ENCODE measurements at places on chromosomes 2 and 18.

- no peak for DNase-seq
These were observed 35.9 kb downstream of the LHCGR start for GRCh38 chr2:48719480-48720177.

- no peak for DNase-seq
These were observed 25.4 kb downstream of the CAPN14 start for GRCh38 chr2:31191931-31192330.

DNA sequence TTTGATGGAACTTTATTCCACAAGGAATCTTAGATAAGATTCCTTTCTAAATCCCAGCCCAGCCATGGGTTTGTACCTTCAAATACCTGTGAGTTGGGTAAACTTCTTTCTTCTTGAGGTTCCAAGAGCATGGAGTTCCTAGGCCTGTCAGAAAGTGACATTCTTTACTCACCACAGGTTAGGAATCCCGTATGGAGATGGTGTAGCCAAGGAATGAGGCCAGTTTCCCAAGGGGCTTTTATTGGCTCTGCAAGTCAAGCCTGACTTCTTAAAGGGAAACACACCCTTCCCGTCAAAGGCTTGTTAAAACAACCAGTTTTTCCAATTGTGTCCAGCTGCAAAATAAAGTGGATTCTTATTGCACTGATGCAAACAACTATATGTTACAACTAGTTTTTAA lies 45.8 kb downstream of the STK17B start:
- no peak for DNase-seq

GRCh38 chr2:116238511-116238910 lies 1576.0 kb upstream of the DDX18 start:
- DNase-seq = no peak

DNA sequence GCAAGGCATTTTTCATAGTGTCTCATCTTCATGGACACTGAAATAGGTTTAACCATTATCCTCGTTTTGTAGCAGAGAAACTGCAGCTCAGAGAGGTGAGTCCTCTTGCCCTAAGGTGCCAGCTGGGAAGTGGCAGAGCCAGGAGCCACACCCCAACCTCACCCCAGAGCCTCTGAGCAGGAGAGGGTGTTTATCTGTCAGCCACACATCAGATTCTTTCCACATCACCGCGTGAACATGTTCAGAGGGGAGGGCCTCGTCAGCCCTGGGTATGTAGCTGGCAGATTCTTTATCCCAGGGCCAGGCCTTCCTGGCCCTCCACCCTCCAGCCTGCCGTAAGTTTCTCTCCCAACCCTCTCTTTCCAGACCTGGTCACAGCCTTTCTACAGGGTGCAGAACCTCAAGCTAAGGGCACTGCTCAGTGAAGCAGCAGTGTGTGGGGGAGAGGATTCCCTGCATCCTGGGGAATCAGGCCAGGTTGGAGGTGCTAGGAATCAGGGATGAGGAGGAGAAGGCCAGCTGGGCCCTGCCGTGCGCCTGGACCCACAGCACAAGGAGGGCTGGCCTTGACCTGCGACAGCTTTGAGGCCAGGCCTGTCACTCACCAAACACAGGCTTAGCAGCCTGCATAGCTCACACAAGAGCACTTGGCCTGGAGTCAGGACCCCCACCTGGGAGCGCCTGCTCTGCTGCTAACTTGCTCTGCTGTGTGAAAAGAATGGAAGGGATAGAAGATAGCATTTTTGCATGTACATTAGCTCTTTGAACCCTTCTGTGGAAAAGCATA lies 111.3 kb upstream of the MCFD2 start:
- no peak for DNase-seq

GRCh38 chr18:27582760-27583412 lies 397.8 kb upstream of the CHST9 start:
- DNase-seq = no peak

- DNase-seq = no peak
These were observed 87.3 kb downstream of the BABAM2 start for GRCh38 chr2:27977731-27978312.

GRCh38 chr2:223088866-223089265 lies 36.9 kb downstream of the KCNE4 start:
- no peak for DNase-seq

- no peak for DNase-seq
These were observed 22.5 kb downstream of the C1QL2 start for GRCh38 chr2:119136093-119136492.

- DNase-seq = no peak
These were observed 81.0 kb upstream of the BCL11A start for GRCh38 chr2:60634438-60634837.

GRCh38 chr2:157741819-157742484 lies 113.3 kb upstream of the ACVR1C start:
- DNase-seq = no peak

DNA sequence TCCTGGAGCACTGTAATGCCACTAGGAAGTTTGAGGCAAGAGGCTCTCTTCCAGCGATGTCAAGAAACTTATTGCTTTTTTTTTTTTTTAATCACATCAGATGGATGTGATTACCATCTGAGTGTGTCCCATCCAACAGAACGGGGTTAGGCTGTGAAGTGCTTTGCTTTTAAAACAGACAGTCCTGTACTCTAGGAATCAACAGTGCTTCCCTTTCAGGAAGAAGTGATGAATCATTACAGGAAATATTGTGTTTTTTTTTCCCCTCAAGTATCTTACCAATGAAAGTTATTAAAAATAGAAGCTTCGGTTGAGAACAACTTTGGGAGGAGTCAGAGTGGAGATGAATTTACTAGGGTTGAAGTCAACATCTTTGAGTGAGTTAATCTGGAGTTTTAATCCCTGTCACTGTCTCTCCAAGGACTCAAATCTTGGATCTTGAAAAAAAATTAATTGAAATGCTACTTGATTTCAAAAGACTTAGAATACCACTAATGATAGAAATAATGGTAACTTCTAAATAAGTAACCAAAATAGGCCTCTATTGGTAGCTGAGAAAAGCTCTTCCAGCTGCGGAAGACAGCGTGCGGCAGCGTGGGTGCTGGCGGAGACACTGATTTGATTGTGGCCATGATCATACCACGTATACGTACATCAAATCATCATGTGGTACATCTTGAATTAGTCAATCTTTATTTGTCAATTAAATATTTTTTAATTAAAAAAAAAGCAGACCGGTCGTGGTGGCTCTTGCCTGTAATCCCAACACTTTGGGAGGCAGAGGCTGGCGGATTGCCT lies 45.5 kb downstream of the GATA6 start:
- DNase-seq = no peak

DNA sequence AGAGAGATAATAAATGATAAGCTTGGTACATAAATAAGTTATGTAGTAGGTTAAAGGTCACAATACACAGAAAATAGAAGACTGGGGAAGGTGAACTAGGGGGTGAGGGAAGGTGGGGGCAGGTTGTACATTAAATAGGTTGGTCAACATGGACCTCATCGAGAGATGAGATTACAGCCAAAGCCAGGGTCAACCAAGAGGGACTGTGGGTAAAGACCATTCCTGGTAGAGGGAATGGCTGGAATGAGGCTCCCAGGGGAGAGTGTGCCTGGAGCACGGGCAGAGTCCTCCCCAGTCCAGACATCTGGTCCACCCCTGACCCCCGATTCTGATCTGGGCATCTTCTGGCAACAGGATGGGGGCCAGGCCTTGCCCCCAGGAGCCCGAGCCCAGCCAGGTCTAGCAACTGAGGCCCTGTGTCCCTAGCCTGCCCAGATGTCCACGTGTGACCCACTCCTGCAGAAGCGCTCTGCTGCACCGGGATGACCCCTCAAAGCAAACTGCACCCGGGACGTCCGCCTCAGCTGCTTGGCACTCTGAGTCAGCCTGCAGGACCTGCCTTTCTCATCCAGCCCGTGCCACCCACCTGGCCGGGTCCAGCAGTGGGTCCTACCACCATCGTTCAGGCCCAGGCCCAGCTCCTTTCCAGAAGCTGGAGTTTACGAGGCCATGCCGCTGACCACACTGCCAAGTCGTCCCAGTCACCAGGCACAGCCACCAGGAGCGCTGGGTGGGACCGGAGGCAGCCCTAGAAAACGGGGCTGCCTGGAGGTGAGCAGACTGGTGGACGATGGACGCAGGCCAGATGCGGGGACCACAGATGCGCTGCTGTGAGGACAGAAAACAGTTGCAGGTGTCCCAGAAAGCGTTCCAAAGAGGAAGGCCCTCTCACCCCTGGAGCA lies 56.2 kb upstream of the ID2 start:
- no peak for DNase-seq

DNA sequence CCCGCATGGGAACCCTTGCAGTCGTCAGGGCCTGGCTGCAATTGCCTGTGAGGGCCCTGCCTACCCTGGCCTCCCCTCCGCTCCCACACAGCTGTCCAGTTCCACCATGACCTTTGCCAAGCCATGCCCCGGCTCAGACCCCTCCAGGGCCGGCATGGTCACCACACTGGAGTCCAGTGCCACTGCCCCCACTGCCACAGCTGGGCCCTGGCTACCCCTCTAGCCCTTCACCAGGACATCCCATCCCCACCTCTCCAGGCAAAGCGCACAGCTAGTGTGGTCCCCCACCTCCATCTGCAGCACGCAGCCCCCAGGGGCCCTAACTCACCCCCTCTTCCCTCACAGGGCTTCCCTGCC lies 70.3 kb upstream of the SMAD7 start:
- DNase-seq = no peak

- DNase-seq = no peak
These were observed 588.9 kb upstream of the NRXN1 start for GRCh38 chr2:51620796-51621195.

DNA sequence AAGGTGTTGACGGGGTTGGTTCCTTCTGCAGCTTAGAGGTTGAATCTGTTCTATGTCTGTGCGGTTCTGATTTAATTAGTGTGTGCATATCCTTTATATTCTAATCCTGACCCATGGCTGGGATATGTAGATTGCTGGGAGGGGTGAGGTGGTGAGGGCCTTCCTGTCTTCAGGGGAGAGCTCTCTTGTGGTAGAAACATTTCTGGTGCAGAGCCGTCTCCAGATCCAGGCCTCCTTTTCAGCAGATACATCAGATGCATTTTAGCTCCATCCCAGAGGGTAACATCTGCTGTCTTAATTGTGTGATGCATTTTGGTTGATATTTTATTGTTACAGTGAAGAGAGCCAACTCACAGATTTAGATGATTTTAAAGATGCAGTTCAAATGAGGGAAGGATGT lies 227.8 kb downstream of the AGAP1 start:
- DNase-seq = no peak

DNA sequence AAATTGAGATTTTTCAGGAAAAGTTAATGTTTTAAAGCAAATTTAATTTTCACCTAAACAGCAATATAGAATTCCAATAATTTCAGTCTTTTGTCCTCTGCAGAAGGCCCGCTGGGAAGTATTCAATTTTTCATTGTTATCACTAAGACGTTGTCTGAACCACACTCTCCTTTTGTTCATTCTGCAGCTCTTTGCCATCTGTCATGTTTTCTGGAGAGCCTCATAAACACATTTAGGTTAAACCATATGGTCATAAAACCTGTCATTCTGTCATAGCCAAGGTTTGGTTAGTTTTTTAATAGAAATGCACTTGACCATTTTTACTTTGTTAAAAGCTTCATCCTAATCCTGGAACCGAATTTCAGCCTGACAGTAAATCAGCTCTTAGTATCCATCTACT lies 54.0 kb upstream of the PGAP1 start:
- DNase-seq = no peak

DNA sequence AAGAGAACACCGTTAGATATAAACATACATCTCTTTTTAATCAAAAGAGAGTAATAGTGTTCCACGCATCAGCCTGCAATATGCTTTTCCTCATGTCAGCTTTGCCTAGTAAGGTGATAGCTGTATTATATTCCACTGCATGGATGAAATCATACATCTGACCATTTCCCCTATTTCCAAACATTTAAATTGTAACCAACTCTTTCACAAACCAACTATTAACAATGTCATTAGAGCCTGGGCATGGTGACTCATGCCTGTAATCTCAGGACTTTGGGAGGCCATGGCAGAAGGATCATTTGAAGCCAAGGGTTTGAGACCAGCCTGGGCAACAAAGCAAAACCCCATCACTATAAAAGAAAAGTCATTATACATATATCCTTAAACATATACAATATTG lies 284.8 kb downstream of the BCL11A start:
- no peak for DNase-seq

GRCh38 chr2:232781765-232782164 lies 5.4 kb upstream of the KCNJ13 start:
- DNase-seq = no peak

DNA sequence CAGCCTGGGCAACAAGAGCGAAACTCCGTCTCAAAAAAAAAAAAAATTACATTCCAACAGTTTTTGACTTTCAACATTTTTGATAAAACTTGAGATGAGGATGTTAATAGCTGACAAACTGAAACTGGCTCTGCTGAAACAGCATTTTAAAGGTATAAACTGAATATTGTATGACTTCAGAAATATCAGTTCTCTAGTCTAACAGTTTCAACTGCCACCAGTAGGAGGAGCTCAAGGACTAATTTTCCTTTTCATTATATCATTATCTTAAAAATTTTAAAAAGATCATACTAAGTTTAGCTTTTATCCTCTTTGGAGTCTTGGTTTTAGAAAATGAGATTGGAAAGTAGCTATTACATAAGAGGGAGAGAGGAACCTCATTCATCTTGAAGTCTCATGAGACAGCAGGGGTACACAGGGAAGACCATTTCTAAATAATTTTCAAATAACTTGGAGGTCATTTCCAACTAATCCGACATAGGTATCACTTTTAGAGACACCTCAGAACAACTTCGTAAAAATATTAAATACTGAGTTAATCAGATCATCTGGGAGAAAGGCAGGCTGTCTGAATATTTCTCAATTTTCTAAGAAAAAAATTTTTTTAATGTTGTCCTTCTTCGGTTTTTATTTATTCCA lies 37.6 kb upstream of the MCM6 start:
- peak; percentile 28 for DNase-seq

- DNase-seq = no peak
These were observed 50.2 kb downstream of the SKA1 start for GRCh38 chr18:50424877-50425690.

GRCh38 chr2:37267685-37268084 lies 36.2 kb downstream of the NDUFAF7 start:
- DNase-seq = no peak

GRCh38 chr2:101038455-101039255 lies 36.6 kb downstream of the RPL31 start:
- no peak for DNase-seq

DNA sequence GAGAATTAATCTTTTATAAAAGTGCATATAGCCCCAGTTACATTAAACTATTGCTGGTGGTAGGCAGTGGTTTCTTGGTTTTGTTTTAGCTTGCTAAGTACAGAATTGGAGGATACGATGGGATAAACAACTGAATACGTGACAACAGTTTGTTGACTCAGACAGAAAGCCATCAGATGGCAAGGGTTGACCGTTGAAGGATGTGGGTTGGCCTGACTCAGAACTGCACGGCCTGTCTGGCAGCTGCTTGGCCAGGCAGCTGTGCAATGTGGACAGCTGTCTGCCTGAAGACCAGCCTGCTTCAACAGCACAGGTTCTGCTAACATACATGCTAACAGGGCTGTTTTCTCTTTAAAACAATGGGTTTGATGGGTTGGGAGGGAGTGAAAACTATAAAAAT lies 46.6 kb downstream of the PRKRA start:
- DNase-seq = no peak
